ENCODE measurements at places on chromosomes 7 and 10.

DNA sequence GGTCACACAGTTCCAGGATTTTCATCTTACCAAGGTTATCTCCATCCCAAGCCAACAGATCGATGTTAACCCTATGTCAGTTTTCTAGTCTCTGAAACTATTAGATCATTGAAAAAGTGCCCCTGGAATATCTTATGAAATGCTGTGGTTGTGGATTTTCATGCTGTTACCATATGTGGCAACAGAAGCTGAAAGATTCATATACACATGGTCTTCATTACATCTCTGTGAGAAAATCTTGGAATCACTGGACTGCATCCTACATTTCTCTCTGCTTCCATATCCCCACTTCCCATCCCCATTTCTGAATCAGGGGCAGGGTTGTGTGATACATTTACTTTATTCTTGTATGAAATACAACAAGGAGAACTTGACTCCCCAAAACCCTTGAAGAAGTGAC is 146.1 kb downstream of the SLC16A9 start:
- no peak for DNase-seq

DNA sequence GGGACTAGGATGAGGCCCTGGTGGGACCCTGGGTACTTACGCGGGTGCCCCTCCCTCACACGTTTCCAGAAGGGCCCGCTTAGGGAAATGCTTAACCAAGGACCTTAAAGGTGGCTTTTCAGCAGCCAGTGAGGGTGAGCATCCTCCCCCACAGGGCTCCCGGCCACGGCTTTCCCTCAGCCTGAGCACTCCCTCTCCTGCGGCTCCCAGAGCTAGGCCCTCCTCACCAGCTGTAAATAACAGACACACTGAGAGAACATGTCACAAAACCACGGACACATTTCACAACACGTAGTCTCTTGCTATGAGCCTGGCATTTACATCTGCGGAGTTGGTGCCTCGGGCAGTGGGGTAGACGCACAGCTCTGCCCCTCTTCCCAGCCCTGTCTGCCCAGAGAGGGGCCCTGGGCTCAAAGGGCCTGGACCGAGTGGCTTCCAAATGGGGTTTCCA is 25.2 kb downstream of the GRID1 start:
- no peak for DNase-seq

- DNase-seq = no peak
These were observed 156.2 kb upstream of the LAMB4 start for GRCh38 chr7:108286290-108286904.

DNA sequence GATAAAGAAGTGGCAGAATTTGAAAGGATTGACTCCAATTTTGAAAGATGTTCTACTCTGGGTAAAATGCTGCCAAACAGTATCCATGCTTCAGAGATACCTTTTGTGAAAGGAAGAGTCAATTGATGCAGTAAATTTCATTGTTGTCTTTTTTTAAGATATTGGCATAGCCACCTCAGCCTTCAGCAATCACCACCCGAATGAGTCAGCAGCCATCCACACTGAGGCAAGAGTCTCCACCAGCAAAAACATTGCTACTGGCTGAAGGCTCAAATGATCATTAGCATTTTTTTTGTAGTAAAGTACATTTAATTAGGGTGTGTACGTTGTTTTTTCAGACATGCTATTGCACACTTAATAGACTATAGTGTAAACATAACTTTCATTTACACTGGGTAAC is 31.7 kb upstream of the CYP26C1 start:
- no peak for DNase-seq

DNA sequence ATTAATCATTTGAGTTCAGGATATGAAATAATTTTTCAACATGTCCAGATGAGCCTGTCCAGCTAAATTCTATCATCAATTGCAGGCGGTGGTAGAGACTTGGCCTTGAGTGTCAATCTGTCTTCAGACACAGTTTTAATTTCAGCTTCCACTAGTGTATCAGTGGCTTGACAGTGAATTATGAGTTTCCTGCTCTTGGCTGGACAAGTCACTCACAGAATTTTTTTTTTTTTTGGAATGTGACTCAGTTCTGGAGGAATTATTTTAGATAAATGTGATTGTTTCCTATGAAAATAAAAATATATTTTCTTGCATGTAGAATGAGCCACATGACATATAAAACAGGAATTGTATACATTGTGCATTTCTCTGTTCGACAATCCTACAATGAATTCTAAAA is 319.9 kb upstream of the AKR1E2 start:
- no peak for DNase-seq

DNA sequence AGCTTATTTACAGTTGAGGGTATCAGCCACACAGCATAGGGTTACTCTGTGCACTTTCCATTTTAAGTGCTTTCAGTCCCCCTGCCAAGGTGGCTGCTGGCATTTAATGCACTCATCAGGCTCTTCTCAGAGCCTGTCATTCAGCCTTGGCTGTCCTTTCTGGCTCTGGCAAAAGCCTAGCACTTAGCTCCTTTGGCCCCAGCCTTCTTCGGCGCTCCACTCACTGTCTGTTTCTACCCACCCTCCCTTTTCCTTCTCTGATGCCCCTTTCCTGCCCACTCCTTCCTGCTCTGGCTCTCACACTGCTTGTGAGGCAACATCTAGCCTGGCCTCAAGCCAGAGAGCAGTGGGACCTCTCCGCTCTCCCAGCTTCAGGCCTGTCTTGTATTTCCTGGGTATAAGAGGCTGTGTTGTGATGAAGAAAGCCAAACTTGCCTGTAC is 60.2 kb downstream of the WIPF3 start:
- DNase-seq = no peak

DNA sequence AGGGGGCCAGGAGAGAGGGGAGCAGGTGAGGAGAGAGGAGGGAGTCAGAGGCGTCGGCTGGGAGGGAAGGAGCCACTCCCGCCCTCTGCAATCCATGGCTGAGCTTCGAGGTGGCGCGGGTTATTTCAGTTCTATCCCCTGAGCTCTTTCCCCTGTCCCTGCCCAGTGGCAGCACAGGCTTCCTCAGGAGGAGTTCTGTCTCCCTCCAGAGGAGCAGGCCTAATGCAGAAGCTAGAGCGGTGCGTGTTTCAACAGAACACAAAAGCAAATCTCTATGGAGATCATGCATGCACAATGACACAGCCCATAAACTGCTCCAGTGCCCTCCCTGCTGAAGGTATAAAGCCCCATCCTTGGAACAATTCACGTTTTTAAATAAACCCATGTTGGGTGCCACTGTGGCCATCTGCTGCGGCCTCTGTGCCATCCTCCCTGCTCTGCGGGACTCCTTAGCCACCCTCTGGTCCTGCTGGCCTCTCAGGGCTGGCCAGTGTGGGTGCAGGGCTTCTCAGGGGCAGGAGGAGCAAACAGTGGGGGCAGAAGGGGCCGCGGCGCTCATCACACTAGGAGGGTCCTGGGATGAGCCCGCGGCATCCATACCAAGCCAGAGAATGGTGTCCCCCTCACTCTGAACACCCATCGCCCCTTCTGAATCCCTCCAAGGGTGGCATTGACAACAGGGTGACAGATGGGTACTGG is 192.6 kb upstream of the LYZL2 start:
- DNase-seq = no peak

- DNase-seq = peak; percentile 51
These were observed at the start of gene PTPRN2 for GRCh38 chr7:158587162-158588084. TSS of gene PTPRN2 (minus strand) at chr7:158587823.

DNA sequence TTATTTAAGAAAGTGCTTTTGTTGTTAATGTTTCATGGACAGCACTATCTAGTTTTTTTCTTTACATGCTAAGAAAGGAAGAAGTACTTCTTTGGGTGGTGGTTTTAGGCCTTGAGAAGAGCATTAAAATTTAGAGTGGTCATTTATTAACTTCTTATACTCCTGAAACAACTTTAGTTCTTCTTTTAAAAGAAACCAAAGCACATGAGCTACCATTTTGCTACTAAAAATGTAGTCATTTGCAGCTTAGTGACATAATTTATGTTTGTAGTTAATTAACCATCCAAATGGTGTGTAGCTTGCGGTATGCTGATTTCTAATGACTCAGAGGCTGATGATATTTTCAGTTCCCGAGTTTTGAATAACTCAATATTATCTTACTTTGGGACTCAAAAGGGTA is 207.5 kb downstream of the BBS9 start:
- no peak for DNase-seq

DNA sequence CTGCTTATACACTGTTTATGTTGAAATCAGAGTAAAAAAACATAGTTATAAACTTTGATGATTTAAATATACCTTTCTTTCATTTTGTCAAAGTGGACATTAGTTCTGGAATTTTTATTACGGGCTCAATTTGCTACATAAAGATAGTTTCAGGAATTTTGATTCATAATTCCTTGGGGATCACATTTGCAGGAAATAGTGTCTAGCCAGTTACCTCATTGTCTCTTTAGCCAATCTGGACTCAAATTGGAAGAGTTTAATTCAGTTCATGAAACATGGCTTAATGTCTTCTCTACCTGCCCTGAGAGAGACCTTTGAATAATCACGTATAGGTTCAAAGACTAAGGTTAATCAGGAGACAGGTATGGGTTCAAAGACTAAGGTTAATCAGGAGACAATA is 262.6 kb downstream of the HGF start:
- DNase-seq = no peak

DNA sequence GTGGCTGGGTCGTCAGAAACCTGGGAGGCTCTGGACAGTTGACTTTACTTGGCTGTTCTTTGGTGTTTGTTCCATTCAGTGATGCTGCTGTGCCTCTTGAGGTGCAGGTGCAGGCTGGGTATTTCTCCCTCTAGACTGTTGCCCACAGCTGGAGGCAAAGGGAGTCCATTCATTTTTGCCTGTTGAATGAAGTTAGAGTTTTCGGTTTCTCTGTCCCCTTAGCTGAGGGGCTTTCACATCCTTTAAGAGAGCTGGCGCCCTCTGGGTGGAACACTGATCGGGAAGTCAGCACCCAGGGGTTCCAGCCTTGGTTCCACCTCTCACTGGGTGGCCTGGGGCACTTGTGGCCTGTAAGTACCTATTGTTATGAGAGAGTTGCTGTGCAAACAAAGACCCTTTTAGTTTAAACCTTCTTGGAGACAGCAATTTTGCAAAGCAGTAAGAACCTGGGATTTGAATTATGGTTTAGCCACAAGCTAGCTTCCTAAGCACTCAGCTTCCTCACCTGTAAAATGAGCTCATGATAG is 67.2 kb downstream of the GRK5 start:
- no peak for DNase-seq

GRCh38 chr10:30917067-30917466 is 114.6 kb downstream of the ZNF438 start:
- DNase-seq = no peak

GRCh38 chr10:49610114-49610457 is at the start of gene SLC18A3:
TSS of gene SLC18A3 (plus strand) at chr10:49610310. CDS start at chr10:49610741, 431 bp downstream.
- DNase-seq = no peak

DNA sequence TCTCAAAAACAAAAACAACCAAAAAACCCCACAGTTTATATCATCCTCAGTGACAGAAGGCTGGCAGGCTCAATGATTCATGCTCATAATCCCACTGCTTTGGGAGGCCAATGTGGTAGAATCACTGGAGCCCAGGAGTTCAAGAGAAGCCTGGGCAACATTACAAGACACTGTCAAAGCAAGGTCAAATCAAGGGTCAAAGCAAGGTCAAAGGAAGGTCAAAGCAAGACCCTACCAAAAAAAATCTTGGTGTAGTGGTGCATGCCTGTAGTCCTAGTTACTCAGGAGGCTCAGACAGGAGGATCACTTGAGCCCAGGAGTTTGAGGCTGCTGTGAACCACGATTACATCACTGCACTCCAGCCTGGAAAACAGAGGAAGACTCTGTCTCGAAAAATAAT is 14.2 kb upstream of the NPC1L1 start:
- DNase-seq = no peak

DNA sequence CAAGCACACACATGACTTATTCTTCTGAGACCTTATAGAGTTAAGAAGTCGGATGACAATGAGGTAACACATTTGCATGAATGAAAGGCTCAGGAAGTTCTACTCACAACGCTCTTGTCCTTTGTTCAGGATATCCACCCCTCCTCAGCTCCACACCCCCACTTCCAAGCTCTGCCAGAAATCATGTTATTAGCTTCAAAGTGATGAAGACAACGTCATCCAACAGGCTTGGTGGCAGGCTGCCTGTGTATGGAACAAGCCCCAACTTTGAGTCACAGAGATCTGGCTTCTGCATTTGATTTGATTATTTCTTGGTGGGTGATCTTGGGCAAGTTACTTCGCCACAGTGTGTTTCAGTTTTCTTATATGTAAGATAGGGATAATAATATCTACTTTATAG is 12.4 kb upstream of the BMPER start:
- no peak for DNase-seq

DNA sequence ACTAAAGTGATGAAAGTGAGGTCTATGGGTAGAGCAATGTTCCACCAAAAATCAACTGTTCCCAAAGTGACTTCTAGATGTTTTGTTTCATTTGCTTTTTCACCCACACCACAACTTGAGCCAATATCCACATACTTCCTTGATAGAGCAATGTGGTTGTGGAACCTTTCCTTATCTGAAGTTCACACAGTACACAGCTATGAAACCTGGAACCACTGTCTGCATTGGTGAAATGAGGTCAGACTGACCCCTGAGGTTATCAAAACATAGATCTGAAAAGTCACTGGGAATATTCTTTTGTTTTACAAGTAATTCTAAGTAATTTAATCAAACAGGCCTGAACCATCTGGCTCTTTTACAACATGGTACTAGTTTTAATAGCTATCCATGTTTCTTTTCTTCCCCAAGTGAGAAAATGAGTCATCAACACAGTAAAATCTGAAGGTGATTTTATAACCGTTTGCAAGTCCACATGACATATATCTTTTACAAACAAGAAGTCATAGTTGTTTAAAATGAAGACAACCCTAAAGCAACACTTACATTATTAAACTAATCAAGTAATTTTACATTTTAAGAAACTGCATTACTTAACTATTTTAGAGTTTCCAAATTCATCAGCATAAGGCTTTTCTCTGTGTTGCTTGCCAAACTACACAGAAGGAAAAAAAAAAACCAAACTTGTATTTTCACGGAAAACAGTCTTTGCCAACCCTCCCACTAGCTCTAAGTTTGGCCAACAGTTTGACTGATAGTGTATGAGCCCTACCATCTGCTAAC is 80.3 kb downstream of the LRRC17 start:
- DNase-seq = no peak

GRCh38 chr10:34641147-34641912 is 173.8 kb downstream of the PARD3 start:
- DNase-seq = no peak

GRCh38 chr10:114685456-114685855 is 27.4 kb upstream of the ABLIM1 start:
- DNase-seq = no peak

DNA sequence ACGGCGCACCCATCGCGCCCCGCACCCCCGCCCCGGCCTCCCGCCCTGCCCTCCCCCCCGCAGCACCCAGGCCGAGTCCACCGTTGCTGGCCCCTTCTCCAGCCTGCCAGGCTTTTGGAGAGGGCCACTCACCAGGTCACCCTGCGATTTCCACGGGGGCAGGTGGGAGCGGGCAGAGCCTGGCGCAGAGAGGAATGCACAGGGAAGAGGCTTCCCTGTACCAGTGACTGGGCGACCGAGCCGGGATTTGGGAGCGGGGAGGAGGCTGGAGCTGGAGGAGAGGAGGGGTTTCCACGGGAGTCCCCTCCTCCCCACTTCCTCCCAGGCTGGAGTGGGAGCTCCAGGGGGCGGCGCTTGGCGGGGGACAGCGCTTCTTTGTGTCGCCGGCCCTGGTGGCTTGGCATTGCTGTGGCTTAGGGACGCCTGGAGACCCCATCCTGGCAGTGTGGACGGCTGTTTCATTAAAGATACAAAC is 19.3 kb downstream of the TCAF1 start:
- no peak for DNase-seq

GRCh38 chr10:6228647-6229046 is 25.9 kb downstream of the PFKFB3 start:
- DNase-seq = no peak
